Stimulated activated CD4-positive, alpha-beta T cell treated with anti-CD3 and anti-CD28 coated beads, Interleukin-2, amount 100 ng/mL, for 24 hours (primary cell): ENCODE measurements at places on chromosomes 2 and 18.

DNA sequence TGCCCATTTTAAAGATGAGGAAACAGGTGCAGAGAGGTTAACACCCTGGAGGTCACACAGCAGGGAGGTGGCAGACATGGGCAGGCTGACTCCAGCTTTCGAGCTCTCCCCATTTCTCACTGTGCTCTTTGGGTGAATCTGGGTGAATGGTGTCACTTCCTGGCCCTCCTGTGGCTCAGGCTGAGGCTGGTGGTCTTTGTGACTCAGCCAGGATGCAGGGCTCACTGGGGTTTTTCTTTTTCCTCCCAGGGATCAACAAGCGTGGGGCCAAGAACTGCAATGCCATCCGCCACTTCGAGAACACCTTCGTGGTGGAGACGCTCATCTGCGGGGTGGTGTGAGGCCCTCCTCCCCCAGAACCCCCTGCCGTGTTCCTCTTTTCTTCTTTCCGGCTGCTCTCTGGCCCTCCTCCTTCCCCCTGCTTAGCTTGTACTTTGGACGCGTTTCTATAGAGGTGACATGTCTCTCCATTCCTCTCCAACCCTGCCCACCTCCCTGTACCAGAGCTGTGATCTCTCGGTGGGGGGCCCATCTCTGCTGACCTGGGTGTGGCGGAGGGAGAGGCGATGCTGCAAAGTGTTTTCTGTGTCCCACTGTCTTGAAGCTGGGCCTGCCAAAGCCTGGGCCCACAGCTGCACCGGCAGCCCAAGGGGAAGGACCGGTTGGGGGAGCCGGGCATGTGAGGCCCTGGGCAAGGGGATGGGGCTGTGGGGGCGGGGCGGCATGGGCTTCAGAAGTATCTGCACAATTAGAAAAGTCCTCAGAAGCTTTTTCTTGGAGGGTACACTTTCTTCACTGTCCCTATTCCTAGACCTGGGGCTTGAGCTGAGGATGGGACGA is 13.2 kb downstream of the ITM2C start:
- DNase-seq = no peak

GRCh38 chr2:26035090-26035743 is 1.3 kb downstream of the RAB10 start:
- no peak for DNase-seq

DNA sequence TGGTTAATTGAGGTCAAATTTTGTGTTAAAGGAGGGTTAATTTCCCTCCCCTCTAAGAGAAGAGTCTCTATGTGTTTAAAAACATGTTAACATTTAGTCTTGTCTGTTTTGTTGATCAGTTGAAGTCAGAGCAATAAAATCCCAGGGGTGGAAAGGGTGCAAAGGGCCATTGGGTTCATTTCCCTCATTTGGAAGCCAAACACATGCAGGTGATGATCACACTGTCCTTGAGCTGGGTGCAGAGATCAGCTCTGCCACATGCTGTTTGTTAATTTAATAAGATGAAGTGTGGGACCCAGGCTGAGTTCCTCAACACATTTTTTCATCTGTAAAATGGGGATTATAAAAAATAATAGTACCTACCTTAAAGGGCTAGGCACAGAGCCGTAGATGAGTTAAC is 260.9 kb downstream of the LPIN1 start:
- no peak for DNase-seq

GRCh38 chr2:168611896-168612650 is 156.0 kb downstream of the CERS6 start:
- no peak for DNase-seq

DNA sequence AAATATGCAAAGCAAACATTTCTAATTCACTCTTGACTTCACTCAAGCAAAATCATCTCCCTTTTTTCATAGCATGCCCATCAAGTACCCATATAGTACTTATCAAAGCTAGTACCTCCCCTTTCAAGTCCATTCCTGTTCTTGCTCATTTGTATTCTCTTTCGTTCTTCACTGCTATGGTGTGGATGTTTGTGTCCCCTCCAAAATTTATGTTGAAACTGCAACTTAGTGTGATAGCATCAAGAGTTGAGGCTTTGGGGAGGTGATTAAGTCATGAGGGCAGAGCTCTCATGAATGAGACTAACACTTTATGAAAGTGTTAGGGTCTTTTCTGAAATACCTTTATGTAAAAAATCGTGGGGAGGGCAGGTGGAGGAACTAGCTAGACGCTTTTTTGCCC is 52.9 kb downstream of the RNU4ATAC start:
- no peak for DNase-seq

DNA sequence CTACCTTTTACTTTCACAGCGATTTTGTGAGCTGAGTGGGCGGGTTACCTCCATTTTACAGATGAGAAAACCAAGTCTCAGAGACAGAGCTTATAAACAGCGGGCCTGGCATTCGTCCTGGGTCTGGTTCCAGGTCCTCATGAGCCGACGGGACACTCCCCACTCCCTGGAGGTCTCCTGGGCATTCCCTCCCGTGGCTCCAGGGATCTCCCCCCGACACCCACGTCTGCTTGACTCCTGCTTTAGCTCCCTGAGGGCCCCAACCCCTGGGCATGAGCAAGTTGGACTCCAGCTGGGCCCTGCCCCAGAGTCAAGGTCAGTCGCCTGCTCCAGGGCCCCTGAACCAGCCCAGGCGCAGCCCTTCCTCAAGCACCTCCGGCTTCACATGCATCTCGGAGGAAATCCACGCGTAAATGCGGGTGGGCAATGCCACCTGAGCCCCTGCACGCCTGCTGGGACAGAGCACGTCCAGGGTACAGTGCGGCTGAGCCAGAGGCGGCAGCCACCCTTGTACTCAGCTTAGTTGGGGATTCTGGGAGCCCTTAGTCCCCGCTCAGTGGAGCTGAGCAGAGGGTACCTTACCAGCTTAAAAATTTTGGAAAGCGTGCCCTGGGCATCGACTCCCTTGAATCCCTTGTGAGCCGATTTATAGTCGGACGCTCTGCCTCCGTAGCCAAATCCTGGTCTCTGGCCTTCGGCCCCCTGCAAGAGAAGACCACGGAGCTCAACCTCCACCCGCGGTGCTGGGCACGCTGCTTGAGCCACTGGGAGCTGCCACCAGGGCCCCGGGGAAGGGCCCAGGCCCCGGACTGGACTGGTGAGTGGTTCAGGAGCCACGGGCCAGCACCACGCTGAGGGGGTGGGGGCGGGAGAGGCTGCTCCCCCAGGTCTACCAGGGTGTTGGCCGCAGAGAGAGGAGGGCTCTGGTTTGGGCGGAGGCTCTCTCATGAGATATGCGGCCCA is 148.1 kb downstream of the MBP start:
- DNase-seq = no peak

GRCh38 chr2:54287532-54287931 is 31.5 kb upstream of the TSPYL6 start:
- DNase-seq = no peak
